ENCODE measurements at places on chromosomes 16 and 17. TPM values are rescaled to one million over a fixed set of nuclear protein-coding genes. Genes with fewer than 3 reads are reported as not detected.

DYNLRB2 gene
- not detected for total RNA-seq

ABCC12 gene
- total RNA-seq = 0.48 TPM

SLC22A31 gene
- not detected for total RNA-seq

ABCC11 gene
- not detected for total RNA-seq

TPSG1 gene
- not detected for total RNA-seq

MYH13 gene
- under 0.01 TPM for total RNA-seq

TSPAN10 gene
- 2.1 TPM for total RNA-seq

PRAC1 gene
- total RNA-seq = not detected

IL32 gene
- 33.1 TPM for total RNA-seq

OR3A3 gene
- total RNA-seq = not detected

KATNIP gene
- 7.1 TPM for total RNA-seq

CLEC10A gene
- not detected for total RNA-seq

UNC45B gene
- total RNA-seq = not detected

GABARAPL2 gene
- total RNA-seq = 64.6 TPM

PRSS36 gene
- 2.6 TPM for total RNA-seq

EPOP gene
- 1.8 TPM for total RNA-seq

SDK2 gene
- 1.6 TPM for total RNA-seq

NPIPB13 gene
- total RNA-seq = 0.12 TPM

CDIPT gene
- total RNA-seq = 83.4 TPM

NACA2 gene
- not detected for total RNA-seq

EFCAB13 gene
- total RNA-seq = 3.0 TPM

GRAPL gene
- total RNA-seq = not detected

LPO gene
- not detected for total RNA-seq

PLCD3 gene
- total RNA-seq = 15.3 TPM

VWA3A gene
- total RNA-seq = not detected

IRX6 gene
- total RNA-seq = not detected

PRM1 gene
- total RNA-seq = not detected
